ENCODE measurements at places on chromosomes 1 and 21. TPM values are rescaled to one million over a fixed set of nuclear protein-coding genes. Genes with fewer than 3 reads are reported as not detected.

The COA7 gene
- 20.9 TPM for total RNA-seq

The LCA5L gene
- 0.85 TPM for total RNA-seq

The TTC22 gene
- not detected for total RNA-seq

The IGSF3 gene
- total RNA-seq, result not detected

The NBPF6 gene
- not detected for total RNA-seq

- no peak for DNase-seq
Measured at GRCh38 chr1:168096296-168097165, 40.2 kb downstream of the GPR161 start.

- DNase-seq, result no peak
Measured at GRCh38 chr1:1313500-1314236, 5.3 kb downstream of the PUSL1 start.

DNA sequence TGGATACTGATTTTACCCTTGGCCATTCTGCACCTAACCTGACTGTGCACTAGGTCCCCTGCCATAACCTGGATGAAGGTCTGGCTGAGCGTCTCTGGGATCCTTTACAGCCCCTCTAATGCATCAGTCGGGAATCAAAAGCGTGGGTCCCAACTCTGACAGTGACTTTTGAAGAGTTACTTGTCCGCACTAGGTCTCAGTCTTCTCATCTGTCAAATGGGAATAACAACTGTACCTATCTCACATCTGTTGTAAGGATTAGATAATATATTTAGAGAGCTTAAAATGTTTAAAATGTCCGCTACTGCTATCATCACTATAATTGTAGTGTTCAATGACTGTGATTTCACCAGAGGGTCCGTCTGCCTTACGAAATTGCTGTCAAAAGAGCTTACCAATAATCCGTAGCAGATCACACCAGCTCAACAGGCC lies 746 bp downstream of the TADA1 start:
- DNase-seq, result no peak

GRCh38 chr1:19361611-19362147 lies 49.6 kb downstream of the SLC66A1 start:
- no peak for DNase-seq

- no peak for DNase-seq
Measured at GRCh38 chr1:199550199-199551065, 477.1 kb upstream of the NR5A2 start.

DNA sequence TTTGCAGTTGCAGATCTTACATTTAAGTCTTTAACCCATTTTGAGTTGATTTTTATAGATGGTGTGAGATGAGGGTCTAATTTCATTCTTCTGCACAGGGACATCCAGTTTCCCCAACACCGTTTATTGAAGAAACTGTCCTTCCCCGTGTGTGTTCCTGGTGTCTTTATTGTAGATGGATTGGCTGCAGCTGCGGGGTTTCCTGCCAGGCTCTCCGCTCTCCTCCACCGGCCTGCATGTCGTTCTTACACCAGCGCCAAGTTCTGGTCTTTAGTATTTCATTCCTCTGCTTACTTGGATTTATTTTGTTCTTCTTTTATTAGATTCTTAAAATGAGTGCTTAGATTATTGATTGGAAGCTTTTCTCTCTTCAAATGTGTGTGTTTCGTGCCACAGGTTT lies 98.9 kb upstream of the COL6A1 start:
- no peak for DNase-seq

DNA sequence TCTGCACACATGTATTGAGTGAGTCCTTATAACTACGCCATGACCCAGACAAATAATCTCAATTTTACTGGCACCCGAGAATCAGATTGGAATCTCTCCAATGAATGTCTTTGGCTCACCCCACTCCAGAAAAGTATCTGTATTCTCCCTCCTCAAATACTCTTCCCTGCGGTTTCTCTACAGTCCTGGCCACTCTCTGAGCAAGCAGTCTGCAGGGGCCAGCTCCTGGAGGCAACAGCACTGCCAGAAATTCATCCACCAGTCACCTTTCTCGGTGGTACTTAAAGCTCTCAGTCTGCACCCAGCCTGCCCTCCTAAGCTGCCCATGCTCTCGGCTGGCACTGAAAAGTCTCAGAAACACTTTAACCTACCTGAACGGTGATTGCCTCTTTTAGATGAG lies 16.1 kb upstream of the LYST start:
- DNase-seq, result no peak

DNA sequence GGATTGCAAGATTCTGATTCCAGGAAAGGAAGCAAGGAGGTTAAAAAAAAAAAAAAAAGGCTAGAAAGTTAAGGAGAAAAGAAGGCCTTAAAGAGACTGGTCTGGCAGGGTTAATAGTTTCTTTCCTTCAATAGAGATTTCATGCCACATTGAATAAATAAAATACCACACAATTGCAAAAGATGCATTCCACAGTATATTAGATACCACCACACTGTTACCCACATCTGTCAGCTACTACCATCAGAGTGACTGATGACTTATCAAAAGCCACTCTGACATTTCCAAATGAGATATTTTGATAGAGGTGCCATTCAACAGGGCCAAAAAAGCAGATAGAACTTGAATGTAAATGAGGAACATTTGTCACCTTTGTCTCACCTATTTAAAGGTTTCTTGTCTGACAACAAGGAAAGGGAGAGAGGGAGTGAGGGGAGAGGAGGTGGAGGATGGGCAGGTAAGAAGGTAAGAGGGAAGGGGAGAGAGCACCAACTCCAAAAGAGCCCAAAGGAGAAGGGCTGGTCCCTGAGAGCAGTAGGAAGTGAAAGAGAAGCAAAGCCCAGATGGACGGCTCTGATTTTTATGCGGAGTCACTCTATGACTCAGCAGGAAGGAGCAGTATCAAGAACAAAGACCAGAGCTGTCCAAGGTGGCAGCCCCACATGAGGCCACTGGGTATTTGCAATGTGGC lies 38.3 kb downstream of the LRRN2 start:
- DNase-seq, result peak; percentile 65

DNA sequence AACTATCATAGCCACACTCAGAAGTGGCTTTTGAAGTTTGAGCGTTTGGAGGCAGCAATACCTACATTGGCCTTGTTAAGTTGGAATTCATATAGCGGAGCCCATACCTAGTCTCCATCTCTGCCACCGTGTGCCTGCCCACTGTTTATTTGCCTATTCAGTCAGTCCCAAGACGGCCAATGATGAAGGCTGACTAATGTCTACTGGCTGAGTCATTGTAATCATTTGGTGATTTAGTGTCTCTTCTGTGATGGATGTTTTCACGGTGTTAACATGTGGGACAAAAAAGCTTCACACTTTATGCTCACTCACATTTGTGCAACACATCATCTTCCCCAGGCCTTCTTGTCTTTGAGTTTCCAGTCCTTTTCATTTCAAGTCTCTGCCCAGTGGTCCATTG lies 92.6 kb upstream of the PBX1 start:
- DNase-seq, result no peak

DNA sequence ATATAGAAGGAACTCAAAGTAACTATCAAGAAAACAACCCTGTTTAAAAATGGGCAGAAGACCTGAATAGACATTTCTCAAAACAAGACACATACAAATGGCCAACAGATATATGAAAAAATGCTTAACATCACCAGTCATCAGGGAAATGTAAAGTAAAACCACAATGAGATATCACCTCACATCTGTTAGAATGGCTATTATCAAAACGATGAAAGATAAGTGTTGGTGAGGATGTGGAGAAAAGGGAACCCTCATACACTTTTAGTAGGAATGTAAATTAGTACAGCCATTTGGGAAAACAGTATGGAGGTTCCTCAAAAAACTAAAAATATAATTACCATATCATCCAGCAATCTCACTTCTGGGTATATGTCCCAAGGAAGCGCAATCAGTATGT lies 3.0 kb downstream of the CTSS start:
- DNase-seq, result no peak

DNA sequence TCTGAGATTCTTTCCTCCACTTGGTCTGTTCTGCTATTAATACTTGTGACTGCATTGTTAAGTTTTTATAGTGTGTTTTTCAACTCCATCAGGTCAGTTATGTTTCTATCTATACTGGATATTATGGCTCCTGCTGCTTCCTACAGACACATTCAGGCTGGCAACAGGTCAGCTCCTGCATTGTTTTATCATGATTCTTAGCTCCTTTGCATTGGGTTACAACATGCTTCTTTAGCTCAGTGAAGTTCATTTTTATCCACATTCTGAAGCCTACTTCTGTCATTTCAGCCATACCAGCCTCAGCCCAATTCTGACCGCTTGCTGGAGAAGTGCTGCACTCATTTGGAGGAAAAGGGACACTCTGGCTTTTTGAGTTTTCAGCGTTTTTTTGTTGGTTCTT lies 37.3 kb upstream of the F3 start:
- peak; percentile 40 for DNase-seq

DNA sequence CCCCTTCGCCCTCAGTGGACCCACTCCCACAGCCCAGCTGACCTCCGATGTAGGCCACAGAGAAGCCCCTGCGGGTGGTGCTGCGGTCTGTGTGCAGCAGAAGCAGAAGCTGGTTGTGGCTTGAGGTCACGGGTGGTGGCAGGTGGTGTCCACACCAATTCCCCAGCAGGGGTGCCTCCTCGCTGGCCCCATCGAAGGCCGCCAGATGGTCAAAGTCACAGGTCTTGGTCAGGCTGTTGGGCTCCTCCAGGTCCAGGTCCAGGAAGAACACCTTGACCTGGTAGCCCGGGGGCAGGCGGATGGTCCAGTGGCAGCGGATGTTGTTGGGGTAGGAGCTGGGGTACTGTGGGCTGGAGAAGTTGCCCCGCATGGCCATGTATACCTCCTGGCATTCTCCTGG lies 13.1 kb downstream of the CDCP2 start:
- no peak for DNase-seq

DNA sequence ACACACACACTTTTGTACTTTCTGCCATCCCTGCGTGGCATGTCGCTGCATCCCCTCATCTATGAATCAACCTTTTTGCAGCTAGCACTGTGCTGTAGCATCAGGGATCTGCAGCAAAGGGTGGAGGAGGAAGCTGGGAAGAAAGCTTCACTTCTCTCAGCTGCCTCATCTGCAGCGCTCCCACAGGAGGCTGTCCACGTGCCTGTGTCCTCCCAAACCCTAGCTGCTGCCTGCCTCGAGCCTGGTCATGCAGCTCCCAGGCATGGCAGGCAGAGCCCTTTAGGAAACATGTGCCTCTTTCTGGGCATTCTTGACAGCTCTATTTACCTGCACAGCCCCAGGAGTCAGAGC lies 262.1 kb upstream of the SGIP1 start:
- peak; percentile 66 for DNase-seq

DNA sequence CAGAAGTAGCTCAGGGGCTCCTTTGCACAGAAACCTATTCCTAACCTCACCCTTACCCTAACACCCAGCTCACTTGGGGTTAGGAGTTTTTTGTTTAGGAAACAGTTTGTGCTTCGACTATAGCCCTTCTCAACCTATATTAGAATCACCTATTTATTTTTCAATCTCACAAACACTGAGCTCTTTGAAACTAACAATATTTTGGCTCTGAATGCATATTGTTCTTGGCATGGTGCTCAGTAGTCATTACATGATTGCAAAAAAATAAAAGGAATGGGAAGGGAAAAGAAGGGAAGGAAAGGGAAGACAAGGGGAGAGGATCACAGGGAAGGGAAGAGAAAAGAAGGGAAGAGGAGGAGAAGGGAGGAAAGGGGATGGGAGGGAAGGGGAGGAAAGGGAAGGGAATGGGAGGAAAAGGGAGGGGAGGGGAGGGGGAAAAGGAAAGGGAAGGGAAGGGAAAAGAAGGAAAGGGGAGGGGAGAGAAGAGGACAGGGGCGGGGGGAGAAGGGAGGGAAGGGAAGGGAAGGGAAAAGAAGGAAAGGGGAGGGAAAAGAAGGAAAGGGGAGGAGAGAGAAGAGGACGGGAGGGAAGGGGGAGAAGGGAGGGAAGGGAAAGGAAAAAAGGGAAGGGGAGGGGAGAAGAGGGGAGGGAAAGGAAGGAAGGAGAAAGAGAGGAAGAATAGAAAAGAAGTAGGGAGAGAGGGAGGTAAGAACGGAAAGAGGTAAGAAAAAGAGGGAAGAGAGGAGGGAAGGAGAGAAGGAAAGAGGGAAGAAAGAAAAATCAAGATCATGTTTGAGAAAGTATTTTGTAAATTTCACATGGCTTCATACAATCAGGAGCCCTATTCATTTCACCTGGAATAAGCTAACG lies 484.1 kb upstream of the NFIA start:
- no peak for DNase-seq

DNA sequence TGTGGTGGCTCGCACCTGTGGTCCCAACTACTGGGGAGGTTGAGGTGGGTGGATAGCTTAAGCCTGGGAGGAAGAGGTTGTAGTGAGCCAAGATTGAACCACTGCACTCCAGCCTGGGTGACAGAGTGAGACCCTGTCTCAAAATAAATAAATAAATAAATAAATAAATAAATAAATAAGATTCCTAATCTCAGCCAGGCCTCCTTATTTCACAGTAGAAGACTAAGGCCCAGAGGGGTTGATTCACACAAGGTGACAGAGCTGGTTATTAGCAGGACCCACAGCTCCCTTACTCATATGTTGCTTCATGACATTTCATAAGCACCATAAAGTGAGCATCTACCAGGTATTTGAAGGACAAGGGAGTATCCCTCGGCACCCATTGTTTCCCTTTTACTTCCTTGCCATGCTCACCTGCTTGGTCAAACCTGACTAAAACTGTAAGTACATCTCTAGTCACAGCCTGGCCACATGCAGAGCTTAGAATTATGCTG lies 32.7 kb downstream of the ALG14 start:
- DNase-seq, result no peak

DNA sequence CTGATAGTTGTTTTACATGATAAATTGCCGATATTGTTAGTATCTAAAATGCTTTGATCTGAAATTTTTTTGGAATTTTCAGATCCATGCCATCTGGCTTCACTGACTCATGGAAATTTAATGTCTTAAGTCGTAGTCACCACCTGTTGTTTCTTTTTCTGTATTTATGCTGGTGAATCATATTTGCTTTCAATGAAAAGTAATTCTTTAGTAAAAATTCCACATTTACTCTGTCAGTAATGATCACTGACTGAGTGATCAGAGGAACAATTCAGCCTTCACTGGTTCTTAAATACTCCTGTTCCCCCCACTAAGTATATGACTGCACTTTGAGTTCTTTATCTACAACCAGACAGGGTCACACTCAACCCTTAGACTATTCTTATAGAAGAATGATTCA lies 185.6 kb upstream of the NRIP1 start:
- no peak for DNase-seq

DNA sequence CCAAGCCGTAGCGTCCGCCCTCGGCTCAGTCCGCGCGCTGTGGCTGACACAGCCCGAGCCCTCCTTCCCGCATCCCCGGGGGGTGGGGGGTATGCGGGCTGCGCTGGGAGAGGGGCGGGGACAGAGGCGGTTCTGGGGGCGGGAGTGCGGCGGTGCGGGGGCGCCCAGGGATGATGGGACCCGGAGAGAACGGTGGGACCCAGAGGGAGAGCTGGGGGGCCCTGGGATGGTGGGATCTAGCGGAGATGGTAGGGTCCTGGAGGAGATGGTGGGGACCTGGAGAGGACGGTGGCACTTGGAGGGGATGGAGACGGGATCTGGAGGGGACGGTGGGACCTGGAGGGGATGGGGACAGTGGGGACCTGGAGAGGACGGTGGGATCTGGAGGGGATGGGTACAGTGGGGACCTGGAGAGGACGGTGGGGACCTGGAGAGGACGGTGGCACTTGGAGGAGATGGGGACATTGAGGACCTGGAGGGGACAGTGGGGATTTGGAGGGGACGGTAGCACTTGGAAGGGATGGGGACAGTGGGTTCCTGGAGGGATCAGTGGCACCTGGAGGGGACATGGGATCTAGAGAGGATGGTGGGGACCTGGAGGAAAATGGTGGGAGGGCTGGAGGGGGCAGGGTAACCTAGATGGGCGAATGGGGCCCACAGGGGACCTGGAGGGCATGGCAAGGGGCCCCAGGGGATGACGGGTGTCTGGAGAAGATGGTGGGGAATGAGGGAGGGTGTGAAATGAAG lies 477 bp downstream of the SNAP47 start:
- no peak for DNase-seq

- no peak for DNase-seq
Measured at GRCh38 chr1:6040444-6040843, 5.2 kb upstream of the KCNAB2 start.

All from HFFc6 (cell line).